ENCODE measurements at places on chromosomes 5 and 9.

DNA sequence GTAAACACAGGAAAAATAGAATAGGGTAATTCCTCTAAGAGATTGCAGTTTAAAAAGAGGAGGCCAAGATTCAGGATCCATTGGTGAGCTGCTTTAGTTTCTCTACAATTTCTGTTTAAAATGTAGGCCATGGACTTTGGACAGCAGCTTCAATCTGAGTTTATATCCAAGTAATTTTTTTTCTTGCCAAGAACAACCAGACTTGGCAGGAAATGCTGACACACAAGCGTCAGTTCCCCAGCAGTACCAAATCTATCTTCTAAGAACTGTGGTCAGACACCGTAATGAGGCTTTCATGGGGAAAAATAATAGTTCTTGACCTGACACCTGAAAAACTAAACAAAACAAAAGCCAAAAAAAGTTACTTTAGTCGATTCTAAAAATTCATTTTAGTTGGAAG, 528.8 kb downstream of the CSNK1G3 start:
- no peak for DNase-seq

DNA sequence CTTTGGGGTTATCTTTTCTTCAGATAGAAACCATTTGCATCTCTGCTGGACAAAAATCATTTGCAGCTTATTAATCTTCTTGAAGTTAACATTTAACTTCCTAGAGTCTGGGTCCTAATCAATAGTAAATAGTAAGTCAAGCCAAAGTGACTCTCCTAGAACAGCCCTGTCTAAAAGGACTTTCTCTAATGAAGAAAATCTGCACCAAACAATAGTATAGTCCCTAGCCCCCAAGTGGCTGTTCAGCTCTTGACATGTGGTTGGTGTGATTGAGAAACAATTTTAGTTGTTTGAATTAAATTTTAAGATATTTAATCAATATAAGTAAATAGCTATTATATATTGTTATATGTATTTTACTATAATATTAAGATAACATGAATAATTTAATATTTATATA, 64.6 kb upstream of the SHB start:
- no peak for DNase-seq

GRCh38 chr5:115084246-115084793, 85.4 kb downstream of the TRIM36 start:
- no peak for DNase-seq

DNA sequence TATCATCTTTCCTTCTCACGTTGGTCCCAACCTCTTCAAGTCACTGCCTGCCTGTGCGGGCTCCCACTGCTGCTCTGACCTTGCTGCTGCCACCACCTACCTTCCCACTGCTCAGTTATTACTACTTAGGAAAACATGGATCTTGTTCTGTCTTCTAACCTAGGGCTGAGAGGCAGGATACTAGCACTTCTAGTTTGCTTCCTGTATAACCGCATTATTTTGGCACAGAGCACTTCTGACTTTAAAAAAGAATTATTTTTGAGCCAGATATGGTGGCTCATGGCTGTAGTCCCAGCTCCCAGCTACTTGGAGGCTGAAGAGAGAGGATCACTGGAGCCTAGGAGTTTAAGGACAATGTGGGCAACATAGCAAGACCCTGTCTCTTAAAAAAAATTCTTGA, 135.4 kb upstream of the GNA14 start:
- DNase-seq = no peak

DNA sequence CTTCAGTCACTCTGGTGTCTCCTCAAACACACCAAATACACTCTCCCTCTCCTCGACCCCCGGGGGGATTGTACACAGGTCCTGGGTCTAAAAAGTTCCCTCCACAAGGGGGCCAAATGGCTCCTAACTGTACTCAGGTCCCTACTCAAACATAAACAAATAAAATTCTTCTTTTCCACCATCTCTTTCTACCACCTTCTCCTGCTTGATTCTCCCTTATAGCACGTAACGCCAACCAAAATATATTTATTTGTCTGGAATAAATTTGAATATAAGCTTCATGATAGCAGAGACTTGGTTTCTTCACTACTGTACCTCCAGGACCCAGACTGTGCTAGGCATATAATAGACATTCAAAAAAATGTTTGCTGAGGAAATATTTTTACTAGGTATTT, 21.4 kb downstream of the ZNF608 start:
- DNase-seq = no peak

DNA sequence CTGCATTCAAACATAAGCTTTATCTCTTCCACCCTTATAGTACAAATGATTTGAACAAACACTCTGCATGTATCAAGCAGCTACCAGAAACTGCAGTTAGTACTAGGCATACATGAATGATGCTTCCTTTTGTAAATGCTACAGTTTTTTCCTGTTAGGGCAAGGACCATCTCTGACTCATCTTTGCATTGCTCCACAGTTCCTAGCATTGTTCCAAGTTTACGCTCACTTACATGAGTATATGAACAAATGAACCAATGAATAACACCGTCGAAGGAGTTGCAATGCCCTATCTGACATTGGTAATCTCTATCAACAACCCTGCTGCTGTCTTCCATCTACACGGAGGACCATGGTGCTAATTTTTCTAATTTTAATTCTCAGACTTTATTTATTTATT, 2.1 kb upstream of the ALDH7A1 start:
- no peak for DNase-seq

GRCh38 chr9:112615584-112616266, 102.2 kb downstream of the INIP start:
- no peak for DNase-seq

DNA sequence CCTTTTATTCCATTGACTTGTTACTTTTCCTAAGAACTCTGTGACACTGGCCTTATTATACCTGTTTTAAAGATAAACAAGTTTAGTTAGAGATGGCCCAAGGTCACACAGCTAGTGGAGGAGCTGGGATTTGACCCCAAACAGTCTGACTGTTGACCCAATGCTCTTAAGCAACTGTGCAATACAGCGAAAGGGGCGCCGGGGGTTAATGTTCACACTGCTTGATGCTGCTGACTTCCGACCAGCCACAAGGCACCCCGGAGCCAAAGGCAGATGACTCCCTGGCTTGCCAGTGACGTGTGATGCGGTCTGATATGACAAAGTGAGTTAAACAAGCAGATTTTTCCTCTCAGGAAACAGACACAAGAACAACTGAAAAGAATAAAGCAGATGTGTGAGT, 23.9 kb downstream of the PIK3R1 start:
- peak; percentile 83 for DNase-seq

- DNase-seq = peak; percentile 12
Measured at GRCh38 chr9:1979741-1980367, 35.3 kb upstream of the SMARCA2 start.

DNA sequence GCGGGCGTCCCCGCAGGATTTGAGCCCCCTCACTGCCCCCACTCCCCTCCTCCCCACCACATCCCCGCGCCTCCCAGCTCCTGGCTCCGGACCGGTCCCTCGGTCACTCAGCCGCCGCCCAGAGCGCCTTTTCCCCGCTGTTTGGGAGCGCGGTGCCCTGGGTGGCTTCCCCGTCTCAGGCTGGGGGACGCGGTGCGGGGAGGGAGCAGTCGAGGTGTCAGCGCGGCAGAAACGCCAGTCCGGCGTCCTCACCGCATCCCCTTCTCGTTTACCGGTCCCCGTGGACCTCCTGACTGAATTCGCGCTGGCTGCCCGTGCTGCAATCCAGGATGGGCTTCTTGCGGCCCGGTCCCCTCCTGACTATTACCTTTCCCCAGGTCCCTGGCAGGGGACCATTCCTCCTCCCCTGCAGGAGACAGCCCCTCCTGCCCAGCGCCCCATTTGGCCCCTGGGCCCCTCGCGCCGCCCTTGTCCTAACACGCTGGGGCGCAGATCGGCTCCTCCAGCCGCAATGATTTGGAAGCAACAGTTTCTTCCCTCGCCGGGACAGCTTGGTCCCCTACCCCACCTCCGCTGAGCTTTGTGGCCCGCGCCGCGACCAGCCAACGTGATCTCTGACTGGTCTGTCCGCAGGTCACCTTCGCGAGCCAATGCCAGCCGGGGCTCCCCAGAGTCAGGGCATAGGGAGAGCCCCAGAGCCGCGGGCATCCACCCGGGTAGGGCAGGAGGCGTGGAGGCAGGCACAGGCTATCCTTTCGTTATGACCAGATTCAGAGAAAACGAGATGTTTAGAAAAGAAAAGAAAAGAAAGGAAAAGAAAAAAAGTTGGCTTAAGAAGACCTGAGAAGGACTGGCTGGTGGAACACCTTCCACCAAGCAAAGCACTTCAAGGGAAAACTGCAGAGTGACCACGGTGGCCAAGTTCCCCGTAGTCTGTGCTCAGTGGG, 1.2 kb downstream of the ANKRD33B start:
- DNase-seq = no peak

GRCh38 chr5:135010502-135011354, 23.3 kb downstream of the PITX1 start:
- no peak for DNase-seq

- DNase-seq = no peak
Measured at GRCh38 chr5:105150323-105150722, 1587.7 kb upstream of the NUDT12 start.

DNA sequence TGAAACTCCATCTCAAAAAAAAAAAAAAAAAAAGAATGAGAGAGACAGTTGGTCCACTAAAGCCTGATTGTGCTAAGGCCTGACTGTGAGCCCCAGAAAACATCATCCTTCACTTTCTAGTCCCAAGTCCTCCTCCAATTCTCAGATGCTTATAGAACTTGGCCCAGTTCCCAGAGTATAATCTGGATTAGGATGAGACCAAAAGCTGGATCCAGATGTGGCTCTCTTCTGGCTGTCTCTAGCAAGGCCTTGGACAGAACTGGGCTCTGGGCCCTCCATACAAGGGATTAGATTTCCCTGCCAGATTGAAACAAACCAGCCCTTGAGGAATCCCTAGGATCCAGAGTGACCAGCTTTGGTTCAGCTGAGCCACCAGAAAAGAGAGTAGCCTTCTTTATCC, 98.4 kb upstream of the ZNF366 start:
- no peak for DNase-seq

All from CD14-positive monocyte (primary cell).